WTC11 (cell line): ENCODE measurements at places on chromosomes 1 and 21. TPM values are rescaled to one million over a fixed set of nuclear protein-coding genes. Genes with fewer than 3 reads are reported as not detected.
A peak's percentile ranks its signal among the peaks of the same experiment; 100 is the strongest.

DNA sequence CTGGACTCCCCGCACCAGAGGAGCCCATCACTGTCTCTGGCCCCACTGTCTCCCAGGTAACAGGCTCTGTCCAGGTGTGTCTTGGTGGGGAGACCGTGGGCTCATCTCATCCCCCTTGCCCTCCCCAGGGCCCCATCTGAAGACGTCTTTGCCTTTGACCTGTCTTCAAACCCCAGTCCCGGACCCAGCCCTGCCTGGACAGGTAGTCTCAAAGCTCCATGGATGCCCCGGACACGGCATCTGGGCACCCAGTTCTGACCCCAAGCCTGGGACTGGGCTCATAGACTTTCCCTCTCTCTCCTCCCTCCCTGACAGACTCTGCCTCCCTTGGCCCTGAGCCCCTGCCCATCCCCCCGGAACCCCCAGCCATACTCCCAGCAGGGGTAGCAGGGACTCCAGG, 6.3 kb upstream of the CATSPER4 start:
- H3K27me3 ChIP-seq, result no peaks in the 10 kb centered on the region
- H3K36me3 ChIP-seq, result 0 out of 2 replicates have a peak, but pooled peaks cover 5% of the 10 kb centered on the region
- H3K4me3 ChIP-seq, result no peak overlapping the region

DNA sequence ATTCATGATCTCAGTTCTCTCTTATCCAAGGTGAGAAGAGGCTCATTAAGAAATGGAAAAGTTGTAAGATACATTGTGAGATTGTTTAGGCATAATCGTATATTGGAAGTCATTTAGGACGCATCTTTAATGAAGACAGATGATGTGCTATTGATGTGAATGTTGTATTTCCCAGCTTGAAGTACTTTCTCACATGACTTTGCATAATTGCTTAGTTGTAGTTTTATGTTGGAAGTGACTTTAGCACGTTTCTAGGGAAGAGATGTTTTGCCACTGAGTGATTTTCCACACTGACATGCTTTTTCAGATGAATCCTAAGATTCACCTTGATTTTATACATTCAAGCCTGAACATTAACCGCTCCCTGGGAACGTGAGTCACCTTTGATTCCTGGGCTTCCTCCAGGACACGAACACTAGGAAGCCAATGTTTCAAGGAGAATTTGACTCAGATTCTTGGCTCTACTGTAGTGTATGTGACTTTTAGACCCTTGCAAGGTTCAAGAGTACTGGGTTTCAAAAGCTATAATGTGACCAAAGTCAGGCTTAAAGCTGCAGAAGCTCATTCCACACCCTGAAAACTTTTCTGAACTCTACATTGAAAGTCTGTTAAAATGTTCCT, 27.9 kb downstream of the ANGEL2 start:
- H3K4me3 ChIP-seq, result no peak overlapping the region
- peak overlapping the region; percentile 67 for H3K27ac ChIP-seq
- peaks cover 87% of the 10 kb centered on the region for H3K36me3 ChIP-seq
- DNase-seq, result no peak

DNA sequence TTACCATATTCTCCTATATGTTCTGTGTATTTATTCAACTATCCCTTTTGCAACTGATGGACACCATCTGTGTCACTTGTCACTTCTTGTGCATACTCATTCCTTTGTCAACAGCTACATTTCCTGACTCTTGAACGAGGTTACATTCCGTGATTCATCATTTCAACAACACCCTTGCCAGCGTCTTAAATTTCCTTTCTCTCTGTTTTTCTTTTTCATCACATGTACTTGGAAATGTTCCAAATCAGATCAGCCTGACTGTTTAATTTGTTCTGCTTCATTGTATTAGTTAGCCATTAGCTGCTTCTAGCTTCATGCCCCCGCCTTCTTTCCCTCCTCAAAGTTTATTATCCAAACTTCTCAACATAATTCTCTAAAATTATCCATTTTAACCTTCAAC, 173.0 kb downstream of the ADGRL4 start:
- H3K36me3 ChIP-seq, result no peaks in the 10 kb centered on the region
- no peaks in the 10 kb centered on the region for H3K27me3 ChIP-seq
- peaks cover 5% of the 10 kb centered on the region for H3K4me1 ChIP-seq
- H3K4me3 ChIP-seq, result no peak overlapping the region
- no peak for DNase-seq

GRCh38 chr1:87513966-87514660, 185.4 kb downstream of the LMO4 start:
- no peaks in the 10 kb centered on the region for H3K36me3 ChIP-seq
- DNase-seq, result no peak
- no peak overlapping the region for H3K27ac ChIP-seq
- H3K4me1 ChIP-seq, result peaks cover 6% of the 10 kb centered on the region

DNA sequence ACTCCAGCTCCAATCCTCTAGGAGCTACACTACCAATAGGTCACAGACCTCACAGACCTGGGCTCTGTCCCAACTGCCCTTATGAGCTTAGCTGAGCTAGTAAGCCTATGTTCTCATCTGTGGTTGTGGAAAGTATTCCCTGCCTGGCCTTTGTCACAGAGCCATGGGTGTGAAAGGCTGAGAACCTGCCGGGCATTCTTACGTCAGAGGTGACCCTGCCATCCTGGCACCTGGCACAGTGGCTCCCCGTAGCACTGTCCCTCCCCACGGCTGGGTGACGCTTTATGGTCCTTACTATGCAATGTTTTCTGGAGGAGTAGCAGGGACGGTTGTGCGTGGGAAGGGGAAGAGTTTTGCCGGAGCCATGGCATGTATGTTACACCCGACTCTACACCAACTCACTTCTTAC, 3.5 kb downstream of the TNFRSF1B start:
- no peak overlapping the region for H3K4me3 ChIP-seq
- no peaks in the 10 kb centered on the region for H3K36me3 ChIP-seq
- DNase-seq, result no peak
- H3K27ac ChIP-seq, result no peak overlapping the region
- H3K4me1 ChIP-seq, result peaks cover 22% of the 10 kb centered on the region

DNA sequence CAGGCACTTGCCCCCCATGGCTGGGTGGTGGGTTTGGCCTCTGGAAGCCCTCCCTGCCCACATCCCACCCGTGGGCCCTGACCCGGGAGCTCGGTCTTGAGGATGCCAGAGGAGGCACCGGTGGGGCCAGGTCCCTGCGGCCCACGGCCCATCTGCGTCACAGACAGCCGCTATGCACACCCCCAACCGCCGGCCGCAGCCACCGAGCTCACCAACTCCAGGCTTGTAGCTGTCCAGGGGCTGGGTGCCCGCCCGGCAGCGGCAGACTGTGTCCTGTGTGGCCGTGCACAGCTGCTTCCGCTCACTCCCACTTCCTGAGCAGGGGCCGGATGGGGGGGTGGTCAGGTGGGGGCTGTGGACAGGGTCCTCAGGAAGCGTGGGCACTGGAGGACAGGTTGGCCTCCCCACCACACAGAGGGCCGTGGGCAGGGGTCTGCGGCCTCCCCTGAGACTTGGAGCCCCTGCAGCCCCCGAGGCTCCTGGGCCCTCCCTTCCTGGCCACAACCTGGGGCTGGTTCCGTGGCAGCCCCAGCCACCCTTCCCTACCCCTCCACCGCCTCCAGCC, 1.1 kb downstream of the TNFRSF4 start:
- no peak for DNase-seq
- no peak overlapping the region for H3K4me3 ChIP-seq
- H3K36me3 ChIP-seq, result no peaks in the 10 kb centered on the region
- no peaks in the 10 kb centered on the region for H3K27me3 ChIP-seq
- no peak overlapping the region for H3K27ac ChIP-seq

- no peak for DNase-seq
- H3K27ac ChIP-seq, result no peak overlapping the region
- H3K4me3 ChIP-seq, result no peak overlapping the region
- H3K4me1 ChIP-seq, result peaks cover 14% of the 10 kb centered on the region
- no peaks in the 10 kb centered on the region for H3K36me3 ChIP-seq
These were observed 31.4 kb upstream of the COL6A1 start for GRCh38 chr21:45949928-45950739.

DNA sequence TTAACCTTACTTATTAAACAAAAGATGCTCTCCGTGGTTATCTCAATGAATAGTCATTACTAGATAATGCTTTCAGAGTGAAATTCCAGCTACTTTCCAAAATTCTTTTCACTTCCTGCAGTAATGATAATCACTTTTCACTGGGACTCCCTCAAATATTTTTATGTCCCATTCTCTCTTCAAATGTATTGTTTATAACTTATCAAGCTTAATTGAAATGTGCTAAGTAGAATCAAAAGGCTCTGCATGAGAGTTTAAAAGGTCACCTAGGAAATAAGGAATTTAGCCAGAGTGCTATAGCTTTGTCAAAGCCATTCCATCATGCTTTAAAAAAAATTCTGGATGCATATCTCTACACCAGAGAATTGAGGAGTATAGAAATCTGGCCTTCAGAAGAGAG, 106.4 kb downstream of the ODF2L start:
- H3K4me3 ChIP-seq, result no peak overlapping the region
- H3K27ac ChIP-seq, result no peak overlapping the region
- no peak for DNase-seq
- no peaks in the 10 kb centered on the region for H3K4me1 ChIP-seq

DNA sequence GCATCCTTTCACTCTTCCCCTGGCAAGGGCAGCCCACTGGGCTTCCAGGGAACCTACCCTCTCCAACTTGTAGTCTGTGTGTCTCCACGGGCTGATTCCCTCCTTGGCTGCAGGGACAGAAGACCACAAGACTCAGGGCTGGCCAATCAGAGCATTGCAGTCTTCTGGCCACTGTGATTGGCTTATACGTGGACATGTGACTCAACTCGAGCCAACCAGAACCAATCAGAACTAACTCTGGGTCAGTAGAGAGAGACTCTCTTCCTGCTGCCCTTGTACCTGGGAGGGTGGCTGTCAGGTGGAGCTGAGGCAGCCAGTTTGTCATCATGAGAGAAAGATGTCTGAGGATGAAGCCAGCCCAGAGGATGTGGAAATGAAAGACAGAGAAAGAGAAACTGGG, 64.0 kb downstream of the DHRS3 start:
- H3K27ac ChIP-seq, result no peak overlapping the region
- no peak for DNase-seq
- H3K4me3 ChIP-seq, result no peak overlapping the region
- no peaks in the 10 kb centered on the region; the same call in 1 of the 2 replicates for H3K27me3 ChIP-seq

DNA sequence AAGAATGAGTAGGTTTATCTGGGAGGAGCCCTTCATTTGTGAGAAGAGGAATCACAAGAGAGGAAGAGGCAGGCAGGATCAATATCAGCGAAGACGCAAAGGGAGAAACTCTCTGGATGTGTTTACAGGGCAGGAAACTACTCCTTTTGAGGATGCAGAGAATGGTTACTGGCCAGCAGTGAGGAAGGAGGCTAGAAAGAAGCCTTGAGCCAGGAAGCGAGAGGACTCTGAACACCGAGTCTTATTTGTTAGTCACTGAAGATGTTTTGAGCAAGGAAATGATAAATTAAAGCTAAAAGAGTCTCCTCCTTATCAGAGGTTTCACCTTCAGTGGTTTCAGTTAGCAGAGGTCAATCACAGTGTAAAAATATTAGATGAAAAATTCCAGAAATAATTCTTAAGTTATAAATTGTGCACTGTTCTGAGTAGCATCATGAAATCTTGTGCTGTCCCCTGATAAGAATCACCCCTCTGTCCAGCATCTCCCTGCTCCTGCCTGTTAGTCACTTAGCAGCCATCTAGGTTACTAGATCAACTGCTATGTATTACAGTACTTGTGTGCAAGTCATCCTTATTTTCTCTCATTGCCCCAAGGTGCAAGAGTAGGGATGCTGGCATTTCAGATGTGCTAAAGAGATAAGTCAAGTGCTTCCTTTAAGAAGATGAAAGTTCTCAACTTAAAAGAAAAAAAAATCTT, 43.5 kb downstream of the WLS start:
- H3K4me3 ChIP-seq, result no peak overlapping the region
- no peak overlapping the region for H3K27ac ChIP-seq
- H3K36me3 ChIP-seq, result no peaks in the 10 kb centered on the region

DNA sequence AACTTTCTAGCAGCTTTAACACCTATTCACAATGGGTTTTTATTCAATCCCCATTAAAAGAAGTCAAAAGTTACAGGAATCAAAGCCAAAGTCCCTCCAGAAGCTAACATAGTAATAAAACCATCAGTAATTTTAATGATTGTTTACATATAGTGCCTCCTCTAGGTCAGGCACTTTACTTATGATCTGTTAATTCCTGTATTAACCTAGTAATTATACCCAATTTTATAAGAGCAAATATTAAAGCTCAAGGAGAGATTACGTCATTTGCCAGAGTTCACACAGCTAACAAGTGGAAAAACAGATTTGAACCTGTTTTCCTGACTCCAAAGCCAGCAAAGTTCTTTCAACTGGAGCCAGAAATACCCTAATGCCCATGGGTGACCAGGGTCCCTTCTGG, 112.9 kb upstream of the F3 start:
- DNase-seq, result no peak
- H3K4me3 ChIP-seq, result no peak overlapping the region
- peaks cover 40% of the 10 kb centered on the region for H3K4me1 ChIP-seq
- H3K27ac ChIP-seq, result no peak overlapping the region

- DNase-seq, result no peak
- no peaks in the 10 kb centered on the region for H3K36me3 ChIP-seq
- no peak overlapping the region for H3K27ac ChIP-seq
- H3K4me3 ChIP-seq, result no peak overlapping the region
- H3K4me1 ChIP-seq, result peaks cover 16% of the 10 kb centered on the region
These were observed 98.6 kb downstream of the ZNF281 start for GRCh38 chr1:200311256-200311655.

- H3K36me3 ChIP-seq, result 0 out of 2 replicates have a peak, but pooled peaks cover 2% of the 10 kb centered on the region
- no peak overlapping the region for H3K4me3 ChIP-seq
- no peaks in the 10 kb centered on the region for H3K4me1 ChIP-seq
- no peak for DNase-seq
These were observed 6.4 kb downstream of the INPP5B start for GRCh38 chr1:37940299-37940947.

DNA sequence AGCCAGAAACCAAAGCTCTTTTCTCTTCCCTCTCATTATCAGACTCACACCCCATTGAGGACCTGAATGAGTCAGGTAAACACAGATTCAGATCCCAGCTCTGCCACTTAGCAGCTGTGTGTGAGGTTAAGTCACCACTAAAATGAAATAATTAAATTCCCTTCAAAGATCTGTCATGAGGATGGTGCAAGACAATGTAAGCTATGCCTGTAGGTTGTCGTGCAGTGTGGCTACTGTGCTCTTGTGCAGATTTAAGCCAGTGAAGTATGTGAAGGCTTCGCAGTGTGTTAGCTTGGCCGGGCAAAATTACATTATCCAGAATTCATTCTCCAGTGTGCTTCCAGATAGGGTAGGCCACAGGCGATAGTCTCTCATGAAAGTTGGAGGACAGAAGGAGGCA, 13.6 kb downstream of the UBL4B start:
- peaks cover 46% of the 10 kb centered on the region for H3K27me3 ChIP-seq
- peaks cover 7% of the 10 kb centered on the region for H3K36me3 ChIP-seq
- DNase-seq, result no peak
- H3K4me3 ChIP-seq, result no peak overlapping the region

Gene MX2
- 2.6 to 4.0 TPM (median 2.7 TPM) in 3 replicates for total RNA-seq

Gene COL6A2
- 111 to 138 TPM (median 138 TPM) in 3 replicates for total RNA-seq

Gene MYOG
- not detected in 3 replicates for total RNA-seq

Gene ITLN2
- 5.9 to 7.8 TPM (median 7.0 TPM) in 3 replicates for total RNA-seq

Gene RHBG
- total RNA-seq, result 1.7 to 2.3 TPM (median 1.9 TPM) in 3 replicates

Gene UTS2
- total RNA-seq, result not detected in 3 replicates

Gene OPTC
- total RNA-seq, result 0.55 to 1.2 TPM (median 0.76 TPM) in 3 replicates

Gene CD52
- 2.8 to 3.7 TPM (median 3.4 TPM) in 3 replicates for total RNA-seq

Gene NUAK2
- 8.7 to 10.8 TPM (median 10.8 TPM) in 3 replicates for total RNA-seq

Gene LCE3D
- not detected in 3 replicates for total RNA-seq

Gene GSTM4
- 16.4 to 18.1 TPM (median 16.7 TPM) in 3 replicates for total RNA-seq
